Fibroblast of mammary gland (primary cell): ENCODE measurements at places on chromosomes 2 and 18.

GRCh38 chr2:10254373-10255188 is 48.1 kb upstream of the HPCAL1 start:
- DNase-seq: peak; percentile 50

- DNase-seq: no peak
These were observed 19.6 kb downstream of the ENOSF1 start for GRCh38 chr18:692824-693223.

DNA sequence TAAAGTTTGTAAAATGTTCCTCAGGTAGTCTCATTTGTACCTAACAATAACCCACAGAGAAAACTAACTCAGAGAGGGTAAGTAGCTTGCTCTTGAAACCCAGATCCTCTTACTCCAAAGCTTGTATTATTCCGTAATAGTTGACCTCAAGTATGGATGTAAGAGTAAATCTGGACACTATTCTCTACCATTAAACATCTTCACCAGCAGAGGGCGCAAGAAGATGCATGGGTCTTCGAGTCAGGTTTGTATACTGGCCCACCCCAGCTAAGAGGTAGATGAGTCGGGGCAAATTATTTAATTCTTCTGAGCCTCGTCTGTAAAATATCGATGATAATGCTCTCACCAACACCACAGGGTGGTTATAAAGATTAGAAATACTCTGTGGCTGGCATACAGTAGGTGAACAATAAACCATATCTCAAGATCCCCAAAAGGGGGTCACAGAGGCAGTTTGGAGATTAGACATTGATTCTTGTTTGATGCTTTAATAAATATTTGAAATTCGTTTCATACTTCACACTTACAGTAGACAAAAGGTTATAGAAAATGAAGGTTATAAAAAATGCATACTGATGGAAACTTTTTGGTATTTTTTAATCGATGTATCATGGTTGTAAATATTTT is 3.5 kb upstream of the CABLES1 start:
- DNase-seq: peak; percentile 85

GRCh38 chr18:75010689-75011088 is 198.2 kb downstream of the PTGR3 start:
- no peak for DNase-seq

GRCh38 chr2:47265751-47266231 is 110.7 kb upstream of the STPG4 start:
- no peak for DNase-seq

DNA sequence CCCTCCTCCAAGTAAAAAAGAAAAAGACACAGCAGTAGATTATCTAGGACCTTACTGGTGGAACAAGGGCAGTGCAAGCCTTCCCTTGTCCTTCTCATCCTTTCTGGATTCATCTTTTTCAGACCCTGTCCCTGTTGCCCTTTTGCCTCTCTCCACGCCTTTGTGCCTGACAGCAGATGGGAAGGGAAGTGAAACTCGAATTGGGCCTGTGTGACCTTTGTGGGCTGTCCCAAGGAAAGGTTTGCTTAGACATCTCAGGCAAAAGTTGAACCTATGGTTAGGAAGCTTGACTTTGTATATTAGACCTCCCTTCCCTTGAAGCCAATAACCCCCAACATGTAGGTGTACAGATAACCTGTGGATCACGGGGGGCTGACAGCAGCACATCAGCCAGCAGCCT is 185.3 kb downstream of the PRKCE start:
- no peak for DNase-seq

- no peak for DNase-seq
These were observed 7.4 kb downstream of the HS6ST1 start for GRCh38 chr2:128311216-128311754.

- DNase-seq: peak; percentile 39
These were observed 533.4 kb downstream of the ERBB4 start for GRCh38 chr2:212005085-212005671.

DNA sequence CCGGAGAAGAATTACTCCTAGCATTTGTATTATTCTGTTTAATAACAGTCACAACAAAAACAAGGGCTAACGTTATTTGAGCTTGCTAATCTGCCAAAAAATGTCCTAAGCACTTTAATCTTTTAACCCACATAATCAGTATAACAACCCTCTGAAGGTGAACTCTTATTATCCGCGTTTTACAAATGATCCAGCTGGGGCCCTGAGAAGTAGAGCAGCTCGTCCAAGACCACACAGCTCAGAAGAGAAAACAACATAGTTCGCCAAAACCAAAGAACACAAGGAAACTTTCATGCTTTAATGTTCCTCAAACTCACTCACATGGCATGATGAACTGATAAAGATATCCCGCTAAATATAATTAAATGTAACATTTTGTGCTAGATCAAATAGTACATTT is 159.7 kb upstream of the ZNF236 start:
- DNase-seq: no peak

DNA sequence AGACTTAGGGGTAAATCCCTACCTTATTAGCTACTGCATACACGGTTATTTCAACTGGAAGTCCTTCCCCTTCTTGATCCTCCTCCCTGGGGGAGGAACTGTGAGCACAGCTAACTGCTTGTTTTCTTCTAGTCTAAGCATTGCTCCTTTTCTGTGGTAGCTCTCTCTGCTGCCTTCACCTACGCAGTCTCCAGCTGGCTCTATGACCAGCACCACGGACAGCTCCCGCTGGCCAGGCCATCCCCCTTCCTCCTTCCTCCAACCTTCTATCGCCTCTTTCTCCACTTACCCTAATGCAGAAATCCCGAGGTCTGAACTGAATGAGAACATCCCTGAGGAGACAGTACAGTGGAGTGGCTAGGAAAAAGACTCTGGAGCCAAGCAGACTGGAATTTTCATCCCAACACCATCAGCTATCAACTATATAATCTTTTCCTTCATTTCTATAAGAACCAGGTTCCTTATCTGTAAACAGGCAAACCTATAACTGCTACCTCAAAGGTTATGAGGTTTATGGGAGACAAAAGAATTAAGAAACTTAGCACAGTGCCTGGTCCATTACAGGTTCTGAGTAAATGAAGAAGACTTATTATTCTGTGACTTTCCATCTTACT is 4.7 kb upstream of the CFAP65 start:
- peak; percentile 31 for DNase-seq

- no peak for DNase-seq
These were observed 66.1 kb downstream of the TMEFF2 start for GRCh38 chr2:192128655-192129054.

GRCh38 chr2:32168513-32168912 is 2.8 kb downstream of the SLC30A6 start:
- DNase-seq: no peak

DNA sequence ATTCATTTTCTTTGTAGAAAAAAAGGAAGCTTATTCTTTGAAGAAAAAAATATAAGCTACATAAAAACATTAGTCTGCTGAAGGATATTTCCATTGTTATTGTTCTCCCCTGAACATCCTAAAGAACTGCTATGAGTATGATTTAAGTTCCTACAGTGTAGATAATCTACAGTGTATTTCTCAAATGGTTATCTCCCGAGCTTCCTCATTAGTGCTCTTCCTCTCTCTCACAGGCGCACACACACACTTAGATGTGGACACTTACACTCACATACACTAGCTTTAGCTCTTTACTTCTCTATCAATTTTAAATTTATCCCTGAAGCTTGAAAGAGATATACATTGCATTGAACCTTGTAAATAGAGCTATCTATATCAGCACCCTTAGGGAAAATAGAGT is 681.0 kb downstream of the KCNJ3 start:
- no peak for DNase-seq

- DNase-seq: peak; percentile 74
These were observed 2.4 kb downstream of the CFLAR start for GRCh38 chr2:201118121-201118960.

GRCh38 chr2:172856606-172857005 is 121.0 kb downstream of the RAPGEF4 start:
- DNase-seq: no peak

DNA sequence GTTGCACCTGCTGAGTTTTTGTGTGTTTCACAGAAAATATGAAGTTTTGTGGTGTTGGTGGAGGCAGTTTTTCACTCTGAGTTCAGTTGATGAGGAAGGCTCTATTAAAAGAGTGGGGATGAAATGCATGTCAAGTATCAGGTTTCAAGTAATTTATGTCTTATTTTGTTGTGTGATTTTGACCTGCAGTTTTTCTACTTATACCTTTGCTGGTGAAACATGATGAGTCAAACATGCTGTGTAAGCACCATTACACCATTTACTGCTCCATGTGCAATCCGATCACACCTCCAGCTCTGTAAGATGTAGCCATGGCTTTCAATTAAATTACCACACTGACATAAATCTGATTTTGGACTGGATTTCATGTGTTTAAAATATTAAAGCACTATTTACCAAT is 174.5 kb upstream of the ZEB2 start:
- DNase-seq: no peak

GRCh38 chr2:17976871-17977746 is 98.6 kb downstream of the KCNS3 start:
- DNase-seq: peak; percentile 100

- peak; percentile 67 for DNase-seq
These were observed 300.9 kb downstream of the PHLPP1 start for GRCh38 chr18:63016270-63016669.

DNA sequence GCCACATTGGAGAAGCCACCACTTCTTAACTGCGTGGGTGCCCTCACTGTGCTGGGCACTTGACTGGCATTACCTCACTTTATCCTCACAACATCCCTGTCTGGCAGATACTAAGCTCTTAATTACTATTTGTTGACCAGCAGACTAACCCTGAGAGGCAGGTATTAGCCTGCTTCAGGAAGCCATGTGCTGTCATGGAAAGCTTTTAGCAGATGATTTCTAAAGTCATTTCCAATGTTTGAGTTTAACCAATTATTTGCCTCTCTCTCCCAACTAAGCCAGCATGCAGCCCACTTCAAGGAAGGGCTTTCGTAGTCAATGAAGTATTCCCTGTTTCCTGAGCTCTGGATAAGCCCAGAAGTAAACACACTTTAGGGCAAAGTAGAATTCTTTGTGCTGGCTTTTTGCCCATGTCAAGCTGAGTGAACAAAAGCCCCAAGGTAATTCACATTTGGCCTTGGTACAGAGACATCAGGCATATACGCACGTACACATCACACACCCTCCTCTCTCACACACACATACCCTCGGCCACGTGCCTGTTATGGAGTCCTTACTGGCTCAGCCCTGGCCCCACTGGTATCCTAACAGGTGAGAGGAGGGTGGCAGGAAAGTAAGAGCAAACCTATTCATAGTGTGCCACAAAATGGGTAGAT is 108.6 kb downstream of the C1D start:
- DNase-seq: no peak

- DNase-seq: no peak
These were observed 374.1 kb downstream of the ARHGAP15 start for GRCh38 chr2:143503280-143503679.

- DNase-seq: no peak
These were observed 683.3 kb upstream of the KLHL29 start for GRCh38 chr2:22701561-22702160.

GRCh38 chr2:164675687-164676086 is 54.4 kb upstream of the GRB14 start:
- DNase-seq: no peak

GRCh38 chr2:71804281-71804751 is 343.3 kb downstream of the CYP26B1 start:
- DNase-seq: no peak

DNA sequence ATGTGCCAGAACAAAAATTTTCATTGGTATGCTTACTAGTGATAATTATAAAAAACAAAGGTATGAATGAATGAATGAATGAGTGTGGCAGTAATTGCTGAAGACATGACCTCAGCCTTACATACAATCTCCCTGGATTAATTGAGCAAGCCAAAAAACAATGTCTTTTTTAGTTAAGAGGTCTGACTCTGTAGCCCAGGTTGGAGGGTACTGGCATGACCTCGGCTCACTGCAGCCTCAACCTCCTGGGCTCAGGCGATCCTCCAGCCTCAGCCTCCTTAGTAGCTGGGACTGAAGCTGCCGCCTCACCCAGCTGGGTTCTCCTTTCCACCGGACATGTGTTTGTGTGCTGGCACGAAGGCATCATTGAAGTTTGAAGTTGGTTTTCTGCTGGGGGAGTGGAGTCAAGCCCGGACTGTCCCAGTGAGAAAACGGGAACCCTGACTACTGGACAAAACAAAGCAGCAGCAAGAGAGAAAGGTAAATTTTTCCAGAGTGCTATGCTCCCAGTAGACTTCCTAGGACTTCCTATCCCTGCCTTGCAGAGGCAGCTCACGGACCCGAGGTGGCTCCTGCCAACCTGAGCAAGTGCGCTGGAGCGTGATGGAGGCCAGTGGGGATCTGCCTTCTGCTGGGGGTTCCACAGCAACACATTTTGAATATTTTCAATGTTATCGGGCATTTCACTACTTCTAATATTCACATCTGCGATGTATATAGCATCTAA is 6.4 kb upstream of the IMP4 start:
- DNase-seq: no peak

DNA sequence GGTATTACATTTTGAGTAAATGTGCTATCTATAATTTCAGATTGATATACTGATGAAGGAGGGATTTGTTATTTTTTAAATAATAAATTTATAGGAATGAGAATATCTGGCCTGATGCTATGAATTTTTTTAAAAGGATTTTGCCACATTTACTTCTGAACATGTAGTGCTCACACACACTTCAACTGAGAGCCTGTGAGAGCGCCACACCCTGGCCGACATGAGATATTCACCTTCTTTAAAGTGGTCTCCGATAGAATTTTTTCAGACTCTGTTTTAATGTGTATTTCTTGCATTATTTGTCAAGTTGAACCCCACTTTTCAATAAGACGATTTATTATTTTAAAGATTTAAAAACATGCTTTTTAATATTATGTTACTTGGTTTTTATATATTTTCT is 813.3 kb downstream of the DCC start:
- peak; percentile 1 for DNase-seq

GRCh38 chr18:75088021-75088506 is 120.9 kb downstream of the PTGR3 start:
- no peak for DNase-seq

- DNase-seq: peak; percentile 70
These were observed 10.5 kb upstream of the CDK15 start for GRCh38 chr2:201795607-201796477.

GRCh38 chr2:236636261-236636660 is 66.6 kb downstream of the ACKR3 start:
- DNase-seq: no peak

DNA sequence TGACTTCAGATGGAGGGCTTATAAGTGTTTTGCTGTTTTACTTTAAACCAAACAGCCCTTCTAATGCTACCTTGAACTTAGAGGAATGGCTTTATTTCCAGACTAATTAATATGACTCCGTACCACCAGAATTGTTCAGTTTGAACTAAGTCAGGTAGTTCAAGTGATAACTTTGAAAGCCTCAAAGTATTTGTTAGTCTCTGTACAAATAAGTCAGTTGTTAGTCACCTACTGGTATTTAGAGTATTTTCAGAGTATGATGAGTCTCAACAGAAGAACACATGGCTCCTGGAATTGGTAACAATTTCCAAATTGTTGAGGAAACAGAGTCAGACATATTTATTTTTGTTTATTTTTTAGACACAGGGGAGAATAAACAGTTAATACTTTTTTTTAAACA is 381.8 kb upstream of the NRXN1 start:
- no peak for DNase-seq

DNA sequence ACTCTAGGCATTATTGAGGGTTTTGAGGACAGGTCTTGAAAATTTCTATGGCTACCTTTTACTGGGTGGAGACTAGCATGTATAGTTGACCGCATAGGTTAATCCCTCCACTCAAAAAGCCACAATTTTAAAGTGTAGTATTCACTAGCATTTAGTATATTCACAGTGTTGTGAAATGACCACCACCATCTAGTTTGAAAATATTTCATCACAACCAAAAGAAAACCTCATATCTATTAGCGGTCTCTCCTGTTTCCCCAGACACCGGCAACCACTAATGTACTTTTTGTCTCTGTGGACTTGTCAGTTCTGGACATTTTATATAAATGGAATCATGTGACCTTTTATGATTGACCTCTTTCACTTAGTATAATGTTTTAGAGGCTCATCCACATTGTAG is 53.9 kb downstream of the MSH2 start:
- no peak for DNase-seq
